Choroid plexus epithelial cell (primary cell): ENCODE measurements at places on chromosomes 16 and 17.

- no peak for DNase-seq
Measured at GRCh38 chr16:15855704-15856003, 1.2 kb downstream of the MYH11 start.

- DNase-seq, result no peak
Measured at GRCh38 chr17:76635039-76635438, 8.5 kb downstream of the ST6GALNAC1 start.

DNA sequence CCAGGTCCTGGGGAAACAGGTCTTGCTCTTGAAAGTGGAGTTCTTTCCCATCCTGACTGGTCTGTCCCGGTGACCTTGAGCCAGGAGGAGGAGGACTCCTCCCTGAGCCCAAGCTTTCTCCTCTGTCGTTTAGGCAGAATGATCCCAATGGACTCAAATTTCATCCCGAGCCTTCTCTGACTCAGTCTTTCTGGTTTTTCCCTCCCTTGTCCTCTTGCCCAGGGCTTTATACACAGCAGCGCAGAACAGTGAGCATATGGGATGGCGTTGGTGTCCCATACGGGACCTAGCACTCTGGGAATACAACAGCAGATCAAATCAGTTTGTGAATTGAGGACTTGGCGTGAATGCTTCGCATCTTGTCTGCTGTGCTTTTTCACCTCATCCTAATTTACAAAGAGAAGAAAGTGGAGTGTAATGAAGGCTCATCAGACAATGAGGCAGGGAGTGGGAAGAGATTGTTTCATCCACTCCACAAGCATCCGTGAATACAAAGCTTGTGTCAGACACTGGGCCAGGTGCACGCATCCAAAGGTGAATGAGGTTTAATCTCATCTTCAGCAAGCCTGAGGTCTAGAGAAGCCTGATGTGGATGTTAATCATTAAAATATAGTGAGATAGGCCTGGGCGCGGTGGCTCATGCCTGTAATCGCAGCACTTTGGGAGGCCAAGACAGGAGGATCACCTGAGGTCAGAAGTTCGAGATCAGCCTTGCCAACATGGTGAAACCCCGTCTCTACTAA is 1.1 kb upstream of the XYLT1 start:
- no peak for DNase-seq

GRCh38 chr16:11784038-11784369 is 13.1 kb downstream of the ZC3H7A start:
- DNase-seq, result no peak

DNA sequence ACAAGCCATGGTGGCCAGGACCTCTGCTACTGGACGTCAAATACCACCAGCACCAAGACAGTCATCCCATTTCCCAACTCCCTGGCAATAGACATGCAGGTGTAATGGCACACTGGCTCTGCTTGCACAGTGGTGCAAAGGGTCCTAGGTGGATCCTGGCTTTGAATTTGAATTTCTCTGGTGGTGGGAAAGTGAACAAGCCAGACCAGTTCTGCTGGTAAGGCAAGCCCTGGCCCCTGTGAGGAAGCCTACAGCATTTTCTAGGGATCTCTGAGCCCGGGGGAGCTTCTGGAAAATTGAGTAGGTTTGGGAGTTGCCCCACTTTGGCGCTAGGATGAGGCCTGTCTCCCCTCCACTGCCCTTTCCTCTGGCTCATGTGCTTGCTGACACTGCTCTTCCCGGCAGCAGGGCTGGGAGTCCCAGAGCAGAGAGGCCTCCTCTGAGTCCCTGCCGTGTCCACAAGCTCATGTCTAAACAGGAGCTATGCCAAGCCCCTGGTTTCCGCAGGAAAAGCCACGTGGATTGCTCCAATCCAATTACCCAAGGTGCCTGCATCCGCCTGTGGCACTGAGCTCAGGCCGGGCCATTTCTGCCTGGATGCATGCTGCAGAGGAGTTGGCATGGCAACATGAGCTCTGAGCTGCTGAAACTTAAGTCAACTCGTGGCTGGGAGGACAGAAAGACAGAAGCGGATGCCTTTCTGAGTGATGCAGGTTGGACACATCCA is 67.0 kb downstream of the PRMT7 start:
- DNase-seq, result peak; percentile 37

DNA sequence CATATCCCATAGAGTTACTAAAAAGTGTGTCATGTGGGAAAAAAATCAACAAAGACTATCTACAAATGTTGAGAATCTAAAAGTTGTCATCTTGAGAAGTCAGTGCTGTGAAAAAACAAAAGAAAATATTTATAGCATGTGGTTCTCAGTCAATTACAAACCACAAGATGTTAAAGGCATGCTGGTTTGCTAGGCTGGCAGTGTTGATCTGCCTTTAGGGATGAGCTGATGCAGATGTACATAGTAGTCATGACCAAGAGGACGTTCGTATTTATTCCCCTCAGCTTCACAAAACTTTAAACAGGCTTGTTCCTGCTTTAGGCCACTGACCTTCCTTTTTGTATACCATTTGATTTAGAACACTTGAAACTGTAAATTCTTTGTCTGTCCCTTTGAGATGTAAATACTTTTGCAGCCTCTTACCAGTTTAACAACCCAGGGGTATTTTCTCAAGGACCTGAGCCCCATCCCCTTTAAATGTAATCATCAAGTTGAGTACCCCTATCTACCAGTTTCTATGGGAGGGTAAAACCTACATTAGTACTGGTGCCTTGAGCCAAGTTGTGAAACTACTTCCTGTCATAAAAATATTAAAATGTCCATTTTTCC is 446.6 kb downstream of the KCNJ18 start:
- DNase-seq, result no peak

GRCh38 chr16:85781695-85782370 is 17.5 kb downstream of the EMC8 start:
- peak; percentile 6 for DNase-seq

GRCh38 chr17:7043497-7044198 is at the start of gene SLC16A11:
TSS of gene SLC16A11 (minus strand) at chr17:7044092. CDS start at chr17:7043513, 579 bp downstream.
- DNase-seq, result peak; percentile 84

DNA sequence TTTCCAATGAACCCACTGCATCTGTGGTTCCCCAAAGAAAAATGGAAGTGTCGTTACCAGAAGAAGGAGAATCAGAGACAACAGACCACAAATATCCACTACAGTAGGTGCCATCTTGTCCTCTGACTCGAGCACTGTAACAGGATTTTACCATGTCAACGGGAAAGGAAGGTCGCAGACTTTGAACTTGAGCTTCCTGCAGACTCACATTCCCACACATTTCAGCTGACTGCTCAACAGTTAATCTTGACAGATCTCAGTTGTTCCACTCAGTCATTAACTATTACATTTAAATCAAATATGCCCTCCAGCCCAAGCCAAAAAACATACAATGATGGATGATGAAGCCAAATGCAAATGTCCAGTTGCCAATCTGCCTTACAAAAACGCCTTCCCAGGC is 37.0 kb downstream of the GAS7 start:
- DNase-seq, result no peak
